Activated CD8-positive, alpha-beta memory T cell treated with anti-CD3 and anti-CD28 coated beads for 1 hour (primary cell): ENCODE measurements at places on chromosomes 7 and 10.
A peak's percentile ranks its signal among the peaks of the same experiment; 100 is the strongest.

DNA sequence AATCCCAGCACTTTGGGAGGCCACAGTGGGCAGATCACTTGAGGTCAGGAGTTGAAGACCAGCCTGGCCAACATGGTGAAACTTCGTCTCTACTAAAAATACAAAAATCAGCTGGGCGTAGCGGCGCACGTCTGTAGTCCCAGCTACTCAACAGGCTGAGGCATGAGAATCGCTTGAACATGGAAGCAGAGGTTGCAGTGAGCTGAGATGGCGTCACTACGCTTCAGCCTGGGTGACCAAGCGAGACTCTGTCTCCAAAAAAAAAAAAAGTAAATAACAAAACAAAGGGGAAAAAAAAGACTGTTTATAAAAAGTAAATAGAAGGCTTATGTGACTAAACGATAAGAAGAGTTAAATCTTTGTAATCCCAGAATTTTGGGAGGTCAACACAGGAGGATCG lies 15.0 kb upstream of the DNMBP start:
- DNase-seq: no peak

DNA sequence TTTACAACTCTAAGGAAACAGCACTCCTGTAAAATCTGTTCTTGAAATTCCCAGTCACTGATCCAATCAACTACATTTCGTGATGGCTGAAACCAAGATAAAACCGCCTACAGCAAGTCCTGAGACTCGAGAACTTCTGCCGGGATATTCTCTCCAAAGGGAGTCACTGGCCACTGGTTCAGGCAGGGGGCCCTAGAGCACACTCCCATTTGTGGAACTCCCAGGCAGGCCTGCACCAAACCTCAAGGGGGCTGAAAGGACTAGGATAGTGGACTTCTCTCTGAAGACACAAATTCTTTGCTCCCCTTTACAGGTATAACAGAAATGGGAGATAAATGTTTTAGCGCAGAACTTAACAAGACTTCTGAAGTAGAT lies 16.3 kb downstream of the CYTH3 start:
- DNase-seq: no peak

DNA sequence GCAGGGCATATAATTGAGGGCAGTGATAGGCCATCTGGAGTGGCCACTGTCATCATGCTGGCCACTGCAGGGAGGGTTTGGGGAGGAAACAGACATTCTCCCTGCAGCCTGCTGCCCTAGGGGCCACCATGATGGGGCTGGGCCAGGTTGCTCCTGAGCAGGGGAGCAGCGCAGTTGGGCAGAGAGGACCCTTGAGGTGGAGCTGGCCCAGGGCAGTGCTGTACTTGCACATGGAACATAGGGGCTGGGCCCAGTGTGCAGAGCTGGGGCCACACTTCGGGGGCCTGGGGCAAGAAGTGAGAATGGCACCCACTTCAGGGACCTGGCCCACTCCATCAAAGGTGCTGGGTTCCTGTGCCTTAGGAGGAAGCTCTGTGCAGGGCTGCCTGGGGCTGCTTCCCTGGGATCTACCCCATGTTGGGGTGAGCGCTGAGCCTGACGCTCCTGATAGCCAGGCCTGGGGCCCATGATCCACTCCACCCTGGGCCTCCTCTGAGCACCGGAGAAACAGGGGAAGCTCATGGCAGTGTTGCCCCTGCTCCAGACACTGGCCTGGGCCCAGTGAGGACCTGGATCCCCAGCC lies 21.3 kb upstream of the NUB1 start:
- DNase-seq: no peak

DNA sequence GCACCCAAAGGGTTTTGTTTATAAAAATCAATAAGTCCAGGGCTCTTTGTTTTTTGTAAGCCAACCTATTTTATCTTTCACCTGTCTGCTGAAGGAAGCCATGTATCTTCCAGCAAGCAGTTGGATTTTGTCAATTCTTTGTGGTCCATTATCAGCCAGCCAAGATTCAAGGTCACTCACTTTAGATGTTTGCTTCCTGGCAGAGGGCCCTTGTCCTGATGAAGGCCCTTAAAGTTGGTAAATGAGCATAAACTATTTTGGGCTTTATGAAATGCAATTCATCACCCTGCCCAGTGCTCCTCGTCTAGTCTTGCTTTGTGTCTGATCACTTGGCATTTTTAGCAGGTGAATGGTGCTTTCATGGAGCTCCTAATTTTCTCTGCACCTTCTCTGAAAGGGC lies 1004.2 kb downstream of the GRID1 start:
- DNase-seq: no peak

- DNase-seq: peak; percentile 49
These were observed 113.9 kb downstream of the ABLIM1 start for GRCh38 chr10:114544045-114544659.
